ENCODE measurements at places on chromosomes 4 and X.

GRCh38 chr4:25859429-25860148 is 3.2 kb downstream of the SEL1L3 start:
- DNase-seq, result no peak

DNA sequence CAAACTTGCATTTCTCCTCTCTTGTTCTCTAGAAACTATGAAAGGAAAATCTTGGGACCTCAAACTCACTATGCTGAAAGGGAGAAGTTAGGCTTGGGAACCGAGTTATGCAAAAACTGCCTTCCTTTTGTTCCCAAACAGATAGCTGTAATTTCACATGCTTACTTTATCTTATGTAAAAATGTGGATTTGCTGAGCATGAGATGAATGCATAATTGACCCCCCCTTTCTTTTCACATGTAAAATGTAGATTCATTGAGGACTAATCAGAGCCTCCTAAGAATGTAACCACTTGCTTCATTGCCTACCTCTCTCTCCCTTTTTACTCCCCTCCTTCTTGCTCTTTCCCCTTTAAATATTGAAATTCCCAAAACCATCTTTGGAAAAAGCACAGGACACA is 18.0 kb downstream of the TBC1D9 start:
- no peak for DNase-seq

- no peak for DNase-seq
Observed at GRCh38 chr4:27442146-27442545, 581.5 kb downstream of the STIM2 start.

DNA sequence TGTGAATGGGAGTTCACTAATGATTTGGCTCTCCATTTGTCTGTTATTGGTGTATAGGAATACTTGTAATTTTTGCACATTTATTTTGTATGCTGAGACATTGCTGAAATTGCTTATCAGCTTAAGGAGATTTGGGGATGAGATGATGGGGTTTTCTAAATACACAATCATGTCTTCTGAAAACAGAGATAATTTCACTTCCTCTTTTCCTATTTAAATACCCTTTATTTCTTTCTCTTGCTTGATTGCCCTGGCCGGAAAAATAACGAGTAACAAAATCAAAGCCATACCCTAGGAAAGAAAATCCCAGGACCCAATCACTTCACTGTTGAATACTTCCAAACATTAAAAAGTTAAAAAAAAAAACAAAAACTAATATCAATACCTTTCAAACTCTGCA is 67.7 kb upstream of the UGT2B4 start:
- DNase-seq, result no peak

GRCh38 chr4:159413306-159413943 is 310.5 kb downstream of the RAPGEF2 start:
- no peak for DNase-seq

DNA sequence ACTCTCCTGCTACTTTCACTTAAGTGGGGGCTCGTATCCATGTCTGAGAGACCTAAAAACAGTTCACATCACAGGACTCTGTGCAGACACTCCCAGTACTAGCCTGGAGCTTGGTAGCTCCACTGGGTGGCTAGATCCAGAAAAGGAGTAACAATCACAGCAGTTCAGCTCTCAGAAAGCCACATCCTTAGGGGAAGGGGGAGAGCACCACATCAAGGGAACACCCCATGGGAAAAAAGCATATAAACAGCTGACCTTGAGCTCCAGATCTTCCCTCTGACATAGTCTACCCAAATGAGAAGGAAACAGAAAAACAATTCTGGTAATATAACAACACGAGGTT is 175.8 kb downstream of the FAM13A start:
- DNase-seq, result no peak

- DNase-seq, result no peak
Observed at GRCh38 chr4:109298279-109299010, 4.0 kb downstream of the COL25A1 start.

Data from Ammon's horn (tissue), 1 donor.